ENCODE measurements at places on chromosomes 12 and 14.

DNA sequence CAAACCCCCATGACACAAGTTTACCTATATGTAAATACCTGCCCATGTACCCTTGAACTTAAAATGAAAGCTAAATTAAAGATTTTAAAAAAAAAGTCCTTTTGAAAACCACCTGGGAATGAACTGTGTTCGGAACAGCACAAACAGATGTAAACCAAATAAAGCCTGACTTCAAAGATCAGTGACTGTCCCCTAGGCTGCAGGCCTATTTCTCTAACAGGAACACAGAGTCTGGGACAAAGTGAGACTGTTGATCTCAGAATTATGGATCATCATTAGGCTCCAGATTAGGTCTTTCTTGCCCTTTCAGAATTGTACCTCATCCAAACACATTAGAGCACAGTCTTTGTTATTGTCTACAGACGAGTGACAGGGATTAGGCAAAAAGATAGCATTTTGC, 54.6 kb downstream of the PAH start:
- no peak for DNase-seq

DNA sequence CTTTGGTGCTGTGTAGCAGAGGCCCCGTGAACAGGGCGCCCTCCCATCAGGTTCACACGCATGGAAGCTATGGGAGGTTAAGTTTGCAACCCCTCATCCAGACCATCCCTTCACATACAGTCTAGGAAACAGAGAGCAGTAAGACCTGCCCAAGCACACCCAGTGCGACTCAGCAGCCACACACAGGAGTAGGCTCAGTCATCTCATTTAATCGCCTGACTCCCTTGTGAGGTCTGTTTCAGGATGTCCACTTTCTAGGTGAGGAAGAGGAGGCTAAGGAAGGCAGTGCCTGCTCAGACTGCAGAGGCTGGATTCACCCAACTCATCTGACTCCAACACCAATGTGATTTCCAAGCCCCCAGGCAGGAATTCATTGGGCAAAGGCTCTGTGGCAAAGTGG, 11.9 kb downstream of the BDKRB1 start:
- no peak for DNase-seq

DNA sequence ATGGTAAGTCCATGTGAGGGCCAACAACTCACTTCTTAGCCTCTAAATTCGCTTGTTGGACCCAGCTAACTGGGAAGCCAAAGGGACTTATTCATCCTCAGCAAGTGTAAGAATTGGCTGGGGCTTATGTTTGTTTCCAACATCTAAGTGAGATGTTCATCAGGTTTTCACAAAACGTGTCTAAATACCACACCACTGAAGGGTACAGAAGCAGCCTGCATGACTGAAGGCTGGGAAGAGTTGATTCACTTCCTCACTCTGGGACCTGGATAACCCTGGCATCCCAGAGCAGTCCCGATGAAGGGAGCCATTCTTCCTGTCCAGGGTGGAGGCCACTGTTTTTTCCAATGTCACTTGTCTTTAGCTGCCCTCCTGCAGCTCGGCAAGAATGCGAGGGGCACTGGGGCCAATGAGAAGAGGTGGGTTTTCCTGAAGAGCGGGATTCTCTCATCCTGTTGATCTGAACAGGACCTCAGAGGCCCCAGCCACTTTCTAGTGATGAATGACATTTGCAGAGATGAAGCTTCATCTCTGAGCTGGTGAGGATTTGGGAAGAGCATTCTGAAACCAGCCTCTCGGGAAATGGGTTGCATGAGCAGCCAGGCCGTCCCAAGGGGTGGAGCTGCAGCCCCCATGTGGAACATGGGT, 12.2 kb upstream of the COL2A1 start:
- DNase-seq = no peak

DNA sequence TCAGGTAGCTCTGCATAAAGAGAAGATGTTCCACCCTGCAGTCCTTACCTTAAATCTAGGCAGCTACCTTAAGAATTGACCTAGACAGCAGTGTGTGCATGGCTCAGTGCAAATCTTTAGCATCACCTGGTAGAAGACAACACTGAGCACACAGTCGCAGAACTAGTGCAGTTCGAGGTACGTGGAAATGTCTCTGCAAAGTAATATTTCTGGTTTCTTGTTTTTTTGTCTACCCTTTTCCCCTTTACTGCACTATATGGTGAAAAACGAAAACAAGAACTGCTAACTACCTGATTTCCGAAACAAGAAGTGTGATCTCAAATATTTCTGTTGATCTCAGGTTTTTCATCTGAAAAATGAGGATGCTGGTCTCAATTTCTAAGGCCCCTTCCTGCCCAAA, 82.5 kb downstream of the ETV6 start:
- no peak for DNase-seq

DNA sequence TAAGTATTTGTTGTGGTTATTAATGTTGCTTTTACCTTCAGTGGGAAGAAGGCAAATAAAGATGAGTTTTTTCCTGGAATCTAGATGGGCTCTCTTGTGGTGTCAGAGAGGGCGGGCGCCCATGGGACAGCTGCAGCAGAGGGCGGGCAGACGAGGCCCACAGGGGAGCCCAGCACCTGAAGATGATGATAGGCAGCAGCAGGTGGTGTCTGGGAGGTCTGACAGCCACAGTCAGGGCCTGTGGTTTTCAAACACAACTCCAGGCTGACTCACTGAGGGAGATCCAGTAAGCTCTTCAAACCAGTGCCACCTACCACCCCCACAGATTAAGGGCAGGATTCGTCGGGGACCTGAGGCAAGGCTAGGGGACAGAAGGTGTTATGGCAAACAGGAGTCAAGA, 42.8 kb downstream of the NKX2-1 start:
- no peak for DNase-seq

GRCh38 chr12:10614056-10614370, 604 bp upstream of the MAGOHB start:
- no peak for DNase-seq

DNA sequence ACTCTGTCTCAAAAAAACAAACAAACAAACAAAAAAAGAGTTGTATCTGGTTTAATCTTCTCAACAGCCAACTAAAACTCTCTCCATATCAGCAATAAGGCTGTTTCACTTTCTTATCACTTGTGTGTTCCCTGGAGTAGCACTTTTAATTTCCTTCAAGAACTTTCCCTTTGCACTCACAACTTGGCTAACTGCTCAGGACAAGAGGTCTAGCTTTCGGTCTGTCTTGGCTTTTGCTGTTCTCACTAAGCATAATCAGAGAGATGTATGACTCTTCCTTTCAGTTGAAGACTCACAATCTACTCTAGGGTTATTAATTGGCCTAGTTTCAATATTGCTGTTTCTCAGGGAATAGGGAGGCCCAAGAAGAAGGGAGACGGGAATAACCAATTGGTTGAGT, 12.3 kb downstream of the NEMP1 start:
- no peak for DNase-seq

DNA sequence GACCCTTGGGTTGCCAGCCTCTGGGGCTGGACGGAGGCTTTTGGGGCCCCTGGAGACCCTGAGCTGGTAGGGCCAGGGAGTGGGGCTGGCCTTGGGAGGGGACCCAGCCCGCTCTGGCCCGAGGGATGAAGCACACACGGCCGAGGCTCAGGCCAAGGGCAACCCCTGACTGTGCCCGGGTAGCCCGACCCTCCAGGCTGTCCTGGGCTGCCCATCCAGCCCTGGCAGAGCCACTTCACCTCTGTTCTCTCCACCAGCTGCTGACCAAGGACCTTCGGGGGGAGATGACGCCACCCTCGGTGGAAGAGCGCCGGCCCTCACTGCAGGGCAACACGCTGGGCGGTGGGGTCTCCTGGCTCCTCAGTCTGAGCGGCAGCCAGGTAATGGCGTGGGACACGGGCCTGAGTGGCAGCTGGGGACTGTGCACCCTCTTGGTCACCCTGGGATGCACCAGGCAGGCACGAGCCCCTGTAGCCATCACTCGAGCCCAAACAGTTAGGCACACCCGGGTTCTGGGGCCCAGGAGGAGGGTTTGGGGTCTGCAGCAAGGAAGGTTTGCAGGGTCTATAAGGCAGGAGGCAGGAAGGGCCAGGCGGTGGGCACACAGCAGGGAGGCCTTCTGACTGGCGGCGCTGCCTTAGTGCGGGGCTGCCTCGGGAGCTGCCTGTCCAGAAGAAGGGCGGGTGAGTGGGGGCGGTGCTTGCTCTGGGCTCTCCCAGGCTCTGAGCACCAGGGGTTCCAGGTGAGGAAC, 19.7 kb downstream of the ASPG start:
- DNase-seq = no peak

GRCh38 chr12:113387631-113388030, 16.1 kb downstream of the SDS start:
- DNase-seq = no peak

DNA sequence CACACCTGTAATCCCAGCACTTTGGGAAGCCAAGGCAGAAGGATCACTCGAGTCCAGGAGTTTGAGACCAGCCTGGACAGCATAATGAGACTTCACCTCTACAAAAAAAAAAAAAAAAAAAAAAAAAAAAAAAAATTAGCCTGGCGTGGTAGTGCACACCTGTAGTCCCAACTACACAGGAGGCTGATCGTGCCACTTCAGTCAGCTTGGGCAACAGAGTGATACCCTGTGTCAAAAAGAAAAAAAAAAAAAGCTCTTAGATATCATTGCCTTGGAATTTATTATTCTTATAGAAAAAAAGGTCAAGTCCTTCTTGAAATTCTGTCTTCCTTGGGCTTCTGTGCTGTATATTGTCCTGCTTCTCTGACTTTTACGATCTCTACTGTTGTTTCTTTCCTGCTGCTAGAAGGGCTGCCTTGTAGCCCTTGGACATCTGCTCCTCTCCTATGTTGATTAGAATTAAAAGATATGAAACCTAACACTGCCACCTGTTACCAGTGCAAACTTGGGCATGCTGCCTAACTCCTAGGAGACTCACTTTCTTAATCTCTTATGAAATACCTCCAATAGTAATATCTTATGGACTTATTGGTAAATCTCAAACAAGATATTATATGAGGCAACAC, 5.7 kb downstream of the TMEM19 start:
- DNase-seq = no peak

GRCh38 chr14:62864588-62864987, 180.7 kb downstream of the KCNH5 start:
- no peak for DNase-seq

- peak; percentile 15 for DNase-seq
Measured at GRCh38 chr14:97177016-97177415, 379.8 kb downstream of the VRK1 start.

- DNase-seq = no peak
Measured at GRCh38 chr12:23855813-23856212, 93.7 kb downstream of the SOX5 start.

DNA sequence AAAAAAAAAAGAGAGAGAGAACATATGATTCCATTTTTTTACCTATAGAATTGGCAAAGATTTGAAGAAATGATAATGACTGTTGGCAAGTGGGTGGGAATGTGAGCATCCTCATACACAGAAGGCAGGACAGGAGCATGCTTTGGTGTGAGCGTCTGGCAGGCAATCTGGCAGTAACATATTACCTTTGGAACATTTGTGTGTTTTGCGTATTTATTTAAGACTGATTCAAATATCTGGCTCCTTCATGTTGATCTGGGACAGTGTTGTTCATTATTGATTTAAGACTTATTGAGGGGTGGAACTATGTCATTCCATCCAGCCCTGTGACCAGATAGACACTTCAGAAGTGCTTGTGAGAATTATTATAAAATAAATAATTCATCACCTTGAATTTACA, 53.1 kb downstream of the PPP1R36 start:
- DNase-seq = no peak

DNA sequence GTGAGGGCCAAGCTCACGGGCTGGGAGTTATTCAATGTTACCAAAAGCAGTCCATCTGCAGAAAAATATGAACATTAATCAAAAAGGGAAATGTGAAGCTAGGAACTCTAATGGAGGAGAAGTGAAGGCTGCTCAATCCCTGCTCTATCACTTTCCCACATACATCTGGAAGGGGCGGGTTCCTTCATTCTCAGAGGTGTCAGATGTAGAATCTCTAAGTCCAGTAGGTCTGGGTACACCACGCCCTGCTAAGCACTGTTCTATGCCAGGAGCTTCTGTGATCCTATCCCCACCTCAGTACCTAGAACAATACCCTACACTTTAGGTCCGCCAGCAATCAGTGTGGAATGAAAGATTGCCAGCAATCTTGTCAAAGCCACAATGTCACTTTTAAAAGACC, 37.0 kb upstream of the ANO2 start:
- DNase-seq = no peak

DNA sequence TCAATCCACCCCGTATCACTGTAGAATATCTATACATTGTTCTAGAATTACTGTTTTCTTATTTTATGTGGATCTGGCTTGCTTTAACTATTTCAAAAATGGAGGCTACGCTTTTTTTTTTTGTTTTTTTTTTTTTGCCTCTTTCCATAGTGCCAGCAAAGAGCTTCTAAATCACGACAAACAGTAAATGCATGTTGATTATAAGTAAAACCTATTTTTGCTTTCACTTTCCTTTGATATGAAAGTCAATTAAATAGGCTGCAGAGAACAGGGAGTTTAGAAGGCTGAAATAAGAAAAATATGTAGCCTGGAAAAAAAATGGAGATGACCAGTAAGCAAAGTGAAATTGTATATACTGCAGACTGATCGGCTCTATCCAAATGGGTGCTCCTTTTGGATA, 112.3 kb upstream of the AMIGO2 start:
- DNase-seq = no peak

- no peak for DNase-seq
Measured at GRCh38 chr12:14362352-14362751, 3.1 kb upstream of the ATF7IP start.

DNA sequence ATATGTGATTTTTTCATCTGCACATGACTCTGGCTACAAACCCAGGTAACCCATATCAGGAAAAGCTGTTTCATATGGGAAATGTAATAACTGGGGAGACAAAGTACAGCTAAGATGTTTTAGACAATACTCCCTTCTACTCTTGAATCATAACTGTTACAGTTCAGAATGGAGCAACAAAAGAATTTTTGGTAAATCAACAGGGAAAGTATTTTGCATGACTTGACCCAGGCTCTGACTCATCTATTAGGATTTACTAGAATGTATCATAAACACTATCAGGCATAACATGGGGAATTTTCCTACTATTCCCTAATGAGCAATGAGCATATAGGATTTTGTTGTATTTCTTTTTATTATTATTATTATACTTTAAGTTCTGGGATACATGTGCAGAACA, 553.0 kb downstream of the SLC16A7 start:
- DNase-seq = no peak

DNA sequence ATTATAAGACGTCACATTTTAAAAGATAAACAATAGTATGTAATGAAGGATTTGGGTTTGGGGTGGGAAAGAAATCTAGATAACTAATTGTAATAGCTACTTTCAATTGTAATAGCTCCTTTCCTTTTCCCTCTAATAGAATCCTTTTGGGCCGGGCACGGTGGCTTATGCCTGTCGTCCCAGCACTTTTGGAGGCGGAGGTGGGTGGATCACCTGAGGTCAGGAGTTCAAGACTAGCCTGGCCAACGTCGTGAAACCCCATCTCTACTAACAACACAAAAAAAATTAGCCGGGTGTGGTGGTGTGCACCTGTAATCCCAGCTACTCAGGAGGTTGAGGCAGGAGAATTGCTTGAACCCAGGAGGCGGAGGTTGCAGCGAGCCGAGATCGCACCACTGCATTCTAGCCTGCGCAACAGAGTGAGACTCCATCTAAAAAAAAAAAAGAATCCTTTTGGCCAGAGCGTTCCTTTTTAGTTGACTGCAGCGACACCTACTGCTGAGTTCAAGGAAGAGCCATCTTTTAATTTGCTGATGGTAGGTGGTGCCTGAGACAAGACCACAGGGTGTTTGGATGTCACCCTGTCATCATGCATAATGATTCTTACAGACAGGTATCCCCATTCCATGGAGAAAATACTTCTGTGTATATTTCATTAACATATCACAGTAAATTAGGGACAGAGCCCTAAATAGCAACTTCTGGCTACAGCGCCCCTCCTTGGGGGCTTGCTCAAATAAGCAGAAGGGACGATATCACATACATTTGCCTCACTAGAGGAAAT, 79.5 kb downstream of the ARMH4 start:
- no peak for DNase-seq

GRCh38 chr12:92506460-92506859, 196.3 kb upstream of the PLEKHG7 start:
- DNase-seq = no peak
